ENCODE measurements at places on chromosomes 11 and 22. TPM values are rescaled to one million over a fixed set of nuclear protein-coding genes. Genes with fewer than 3 reads are reported as not detected.

The CSF2RB gene
- total RNA-seq = not detected

DNA sequence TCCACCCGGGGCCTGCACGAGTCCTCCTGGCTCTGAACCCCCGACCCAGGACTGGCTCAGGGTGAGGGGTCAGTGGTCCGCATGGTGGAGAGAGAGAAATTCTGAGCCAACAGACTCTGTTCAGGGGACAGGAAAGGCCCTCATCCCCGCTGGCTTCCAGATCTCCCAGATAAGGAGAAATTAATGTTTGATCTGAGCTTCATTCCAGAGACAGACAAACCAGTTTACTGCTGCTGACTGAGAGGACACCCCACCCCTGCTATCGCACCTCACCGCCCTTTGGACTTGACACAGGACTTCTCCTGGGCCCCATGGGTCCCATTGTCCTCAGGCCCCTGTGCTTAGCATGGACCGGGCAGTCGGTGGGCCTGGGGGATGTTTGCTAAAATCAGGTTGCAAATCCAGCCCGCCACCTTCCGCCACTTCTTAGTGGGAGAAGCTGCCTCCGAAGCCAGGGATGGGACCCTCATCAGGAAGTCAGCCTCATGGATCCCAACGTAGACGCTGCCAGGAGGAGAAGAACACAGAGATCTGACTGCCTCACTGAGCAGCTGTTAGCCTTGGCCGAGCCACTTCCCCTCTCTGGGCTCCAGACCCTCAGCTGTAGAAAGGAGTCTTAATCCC is 11.2 kb upstream of the UPK3A start:
- DNase-seq = no peak
- H3K27ac ChIP-seq = no peak overlapping the region
- H3K4me1 ChIP-seq = peaks cover 17% of the 10 kb centered on the region
- peaks cover 5% of the 10 kb centered on the region for H3K27me3 ChIP-seq
- H3K36me3 ChIP-seq = no peaks in the 10 kb centered on the region

DNA sequence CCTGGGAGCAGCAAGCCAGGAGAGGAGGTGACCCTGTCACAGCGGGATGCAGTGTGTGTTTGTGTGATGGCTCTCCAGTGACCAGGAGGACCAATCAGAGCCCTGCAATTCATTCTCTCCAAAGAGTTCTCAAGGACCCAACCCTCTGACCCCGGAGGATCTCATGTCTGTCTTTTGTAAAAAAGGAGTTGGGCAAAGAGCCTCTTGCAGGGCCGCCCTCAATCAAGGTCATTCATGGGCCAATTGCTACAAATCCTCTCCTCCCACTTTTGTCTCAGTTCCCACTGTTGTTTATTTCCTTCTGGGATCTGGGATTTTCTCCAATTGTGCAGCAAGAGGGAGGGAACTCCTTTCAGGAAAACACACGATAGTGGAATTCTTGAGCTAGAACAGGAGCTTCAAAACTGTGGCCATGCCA is 4.0 kb downstream of the TECTA start:
- no peaks in the 10 kb centered on the region for H3K36me3 ChIP-seq
- no peak for DNase-seq
- no peaks in the 10 kb centered on the region for H3K27me3 ChIP-seq
- no peak overlapping the region for H3K4me3 ChIP-seq

GRCh38 chr11:74615311-74615710 is 22.9 kb downstream of the POLD3 start:
- no peak for DNase-seq
- H3K36me3 ChIP-seq = peaks cover 58% of the 10 kb centered on the region
- no peak overlapping the region for H3K4me3 ChIP-seq
- no peaks in the 10 kb centered on the region for H3K27me3 ChIP-seq
- H3K4me1 ChIP-seq = no peaks in the 10 kb centered on the region

GRCh38 chr22:43147821-43148220 is 3.5 kb upstream of the TSPO start:
- no peaks in the 10 kb centered on the region for H3K36me3 ChIP-seq
- H3K4me3 ChIP-seq = no peak overlapping the region
- peaks cover 4% of the 10 kb centered on the region for H3K27me3 ChIP-seq
- H3K4me1 ChIP-seq = peaks cover 7% of the 10 kb centered on the region

The MYBPC3 gene
- total RNA-seq = not detected

The CNIH2 gene
- total RNA-seq = 5.8 TPM

Measured in SJCRH30 (cell line).